ENCODE measurements at places on chromosomes 3 and 15. TPM values are rescaled to one million over a fixed set of nuclear protein-coding genes. Genes with fewer than 3 reads are reported as not detected.

Gene APBA2
- 0.19 TPM for total RNA-seq

DNA sequence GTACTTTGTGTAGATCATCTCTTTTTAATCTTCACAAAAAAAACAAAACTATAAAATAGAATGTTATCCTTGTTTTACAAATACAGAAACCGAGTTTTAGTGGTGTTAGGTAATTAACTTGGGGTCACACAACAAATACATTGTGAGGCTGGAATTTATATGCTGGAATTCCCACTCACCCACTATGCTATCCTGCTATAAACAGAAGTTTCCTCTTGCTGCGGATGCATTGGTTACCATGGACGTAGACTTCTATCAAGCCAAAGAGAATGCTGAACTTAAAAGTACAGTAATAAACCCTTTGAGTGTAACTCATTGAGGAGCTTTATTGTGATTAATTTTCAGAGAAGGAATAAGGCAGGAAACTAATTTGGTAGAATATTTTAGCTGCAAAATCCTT lies 9.2 kb downstream of the SNAP23 start:
- no peak for DNase-seq

DNA sequence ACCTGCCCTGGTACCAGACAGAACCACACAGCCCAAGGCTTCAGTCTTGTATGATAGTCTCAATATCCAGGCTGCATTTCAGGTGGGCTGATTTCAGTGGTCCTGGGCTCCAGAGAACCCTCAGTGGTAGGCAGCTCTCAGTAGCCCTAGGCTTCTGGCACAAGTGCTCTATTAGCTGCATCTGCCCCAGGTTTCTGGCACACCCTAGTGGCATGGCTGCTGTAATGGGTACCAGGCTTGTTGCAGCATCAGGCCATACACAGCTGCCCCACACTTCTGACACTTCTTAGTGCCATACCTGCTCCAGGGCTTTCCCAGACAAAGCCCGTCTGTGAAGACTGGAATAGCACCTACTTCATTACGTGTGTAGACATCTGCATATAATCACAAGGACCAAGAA lies 1062.2 kb upstream of the EPHA6 start:
- DNase-seq, result no peak

- no peak for DNase-seq
Observed at GRCh38 chr3:8581806-8582445, 62.7 kb downstream of the SSUH2 start.

Gene FAM219B
- 78.0 TPM for total RNA-seq

- no peak for DNase-seq
Observed at GRCh38 chr3:77414881-77415280, 375.0 kb downstream of the ROBO2 start.

- no peak for DNase-seq
Observed at GRCh38 chr15:88090481-88091011, 166.0 kb downstream of the NTRK3 start.

Gene GCSAM
- not detected for total RNA-seq

DNA sequence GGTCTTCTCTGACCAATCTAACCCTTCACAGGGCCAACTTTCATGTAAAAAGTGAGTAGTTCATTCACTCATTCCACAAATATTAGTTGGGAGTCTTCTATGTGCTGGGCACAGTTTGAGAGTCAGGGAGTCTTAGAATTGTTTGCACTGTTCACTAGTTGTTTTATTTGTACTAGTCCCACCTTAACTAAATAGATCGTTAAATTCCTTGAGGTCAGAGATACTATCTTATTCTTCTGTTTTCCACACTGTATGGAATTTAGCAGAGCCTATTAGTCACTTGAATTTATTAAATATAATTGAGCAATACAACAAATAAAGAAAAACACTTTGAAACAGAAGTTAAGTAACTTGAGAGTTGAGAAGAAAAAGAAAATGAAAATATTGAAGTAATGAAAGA lies 40.8 kb upstream of the SPTSSB start:
- no peak for DNase-seq

DNA sequence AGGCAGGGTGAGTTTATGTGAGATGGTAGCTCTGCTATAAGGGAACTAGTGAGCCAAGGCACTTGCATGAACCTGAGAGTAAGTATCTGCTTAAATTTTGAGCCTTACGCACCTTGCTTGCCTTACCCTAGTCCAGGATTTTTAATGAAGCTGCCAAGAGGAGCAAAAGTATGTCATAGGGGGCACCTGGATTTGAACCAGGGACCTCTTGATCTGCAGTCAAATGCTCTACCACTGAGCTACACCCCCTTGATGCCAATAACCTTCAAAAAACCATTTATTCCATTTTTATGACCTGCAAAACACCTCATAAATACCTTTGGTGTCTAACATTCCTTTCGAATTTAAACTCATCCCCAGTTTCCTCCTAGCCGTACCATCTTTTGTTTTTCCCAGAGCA lies 88.3 kb upstream of the ACP3 start:
- no peak for DNase-seq

DNA sequence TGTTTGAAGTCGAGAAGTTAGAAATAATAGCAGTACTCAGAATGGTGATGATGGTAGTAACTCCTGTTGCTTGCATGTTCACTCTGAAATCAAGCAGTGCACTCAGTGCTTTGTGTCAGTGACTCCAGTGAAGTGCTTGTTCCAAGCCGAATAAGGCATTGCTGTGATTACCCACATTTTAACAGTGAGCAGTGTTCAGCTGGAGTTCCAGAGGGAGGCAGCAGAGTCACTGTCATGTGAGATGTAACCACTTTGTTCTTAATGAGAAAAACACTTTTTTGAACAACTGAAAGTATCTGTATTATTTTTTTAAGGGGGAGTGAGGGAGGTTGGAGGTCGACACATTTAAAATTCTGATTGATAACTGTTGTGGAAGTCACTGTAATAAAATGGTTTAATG lies 3.7 kb downstream of the MDFIC2 start:
- DNase-seq, result no peak

GRCh38 chr3:89380016-89380415 lies 272.6 kb downstream of the EPHA3 start:
- no peak for DNase-seq

DNA sequence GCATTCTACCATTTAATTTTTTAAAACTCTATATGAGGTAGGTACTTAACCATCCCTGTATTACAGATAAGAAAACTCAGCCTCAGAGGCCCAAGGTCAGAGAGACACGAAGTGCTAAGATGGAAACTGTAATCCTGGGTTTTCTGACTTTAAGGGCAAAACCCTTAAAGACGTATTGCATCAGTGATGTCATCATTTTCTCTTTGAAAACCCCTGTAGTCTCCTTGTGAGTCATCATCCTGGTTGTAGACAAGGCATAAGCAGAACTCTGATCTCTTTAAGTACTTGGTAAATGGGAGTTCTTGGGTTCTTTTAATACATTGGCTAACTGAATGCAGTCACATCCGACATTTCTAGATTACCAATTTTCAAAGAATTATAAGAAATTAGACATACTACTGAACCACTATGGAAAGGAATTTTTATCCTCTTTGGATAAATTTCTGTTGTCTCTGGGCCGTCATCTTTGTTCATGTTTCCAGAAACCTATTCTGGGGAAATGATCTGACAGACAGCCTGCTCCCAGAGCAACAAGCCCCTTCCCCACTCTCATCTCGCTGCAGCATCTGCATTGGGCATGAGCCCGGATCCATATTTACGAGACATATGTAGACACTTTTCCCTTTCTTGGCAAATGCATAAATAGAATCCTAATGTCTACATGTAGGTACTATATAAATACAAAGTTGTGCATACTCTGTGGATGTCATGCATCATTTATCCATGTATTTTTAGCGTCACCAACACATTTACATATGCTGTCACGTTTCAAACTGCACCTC lies 48.7 kb upstream of the MDFIC2 start:
- no peak for DNase-seq

- DNase-seq, result no peak
Observed at GRCh38 chr15:29442532-29442931, 172.9 kb upstream of the NSMCE3 start.

- no peak for DNase-seq
Observed at GRCh38 chr15:75508840-75509532, 57.5 kb upstream of the SIN3A start.

Gene THAP10
- 1.6 TPM for total RNA-seq

DNA sequence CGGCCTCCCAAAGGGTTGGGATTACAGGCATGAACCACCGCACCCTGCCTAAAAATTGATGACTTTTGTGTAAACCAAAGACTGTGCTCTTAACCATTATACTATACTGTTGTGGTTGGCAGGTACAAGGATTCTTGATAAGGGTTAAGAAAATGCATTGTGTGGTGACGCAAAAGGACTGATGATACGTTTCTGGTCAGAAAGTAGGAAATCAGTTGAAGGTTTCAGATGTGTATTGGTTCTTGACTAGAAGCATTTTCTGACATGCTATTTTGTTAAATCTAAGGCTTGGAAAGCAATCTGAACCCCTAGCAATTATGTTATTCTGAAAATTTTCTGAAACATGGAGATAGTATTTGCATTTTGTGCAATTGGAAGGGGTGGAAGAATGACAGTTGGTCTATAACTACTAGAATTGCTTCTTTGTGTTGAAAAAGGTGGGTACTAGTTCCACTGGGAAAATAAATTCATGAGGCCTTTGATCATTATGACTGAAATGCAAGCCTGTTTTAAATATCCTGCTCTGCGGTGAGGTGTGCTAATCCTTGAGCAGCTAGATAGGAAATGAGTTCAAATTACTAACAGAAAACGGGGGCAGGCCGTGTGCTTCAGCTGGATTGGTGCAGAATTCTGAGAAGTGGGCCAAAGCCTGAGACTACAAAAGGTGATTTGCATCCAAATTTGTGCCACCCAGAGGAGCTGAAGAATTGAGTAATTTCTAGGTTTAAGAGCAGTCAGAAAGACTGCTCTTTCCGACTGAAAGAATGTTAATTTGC lies 66.0 kb upstream of the LRRFIP2 start:
- no peak for DNase-seq

- DNase-seq, result no peak
Observed at GRCh38 chr3:156184156-156184555, 63.8 kb downstream of the KCNAB1 start.

Gene EFCC1
- total RNA-seq, result 1.0 TPM

Gene THRB
- total RNA-seq, result 34.8 TPM

- DNase-seq, result no peak
Observed at GRCh38 chr3:188673646-188674186, 498.1 kb upstream of the TPRG1 start.

Gene TMCO5A
- not detected for total RNA-seq

DNA sequence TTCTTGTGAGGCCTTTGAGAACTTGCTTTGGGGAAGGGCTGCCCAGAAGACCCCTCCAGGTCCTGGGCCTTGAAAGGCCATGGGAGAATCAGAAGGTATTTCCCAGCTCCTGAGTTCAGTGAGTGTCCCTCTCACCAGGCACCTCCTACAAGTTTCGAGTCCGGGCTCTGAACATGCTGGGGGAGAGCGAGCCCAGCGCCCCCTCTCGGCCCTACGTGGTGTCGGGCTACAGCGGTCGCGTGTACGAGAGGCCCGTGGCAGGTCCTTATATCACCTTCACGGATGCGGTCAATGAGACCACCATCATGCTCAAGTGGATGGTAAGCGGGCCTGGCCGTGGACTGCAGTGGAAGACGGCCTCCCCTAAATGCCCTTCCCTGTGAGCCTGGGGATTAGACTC lies 68.3 kb downstream of the BOC start:
- no peak for DNase-seq

DNA sequence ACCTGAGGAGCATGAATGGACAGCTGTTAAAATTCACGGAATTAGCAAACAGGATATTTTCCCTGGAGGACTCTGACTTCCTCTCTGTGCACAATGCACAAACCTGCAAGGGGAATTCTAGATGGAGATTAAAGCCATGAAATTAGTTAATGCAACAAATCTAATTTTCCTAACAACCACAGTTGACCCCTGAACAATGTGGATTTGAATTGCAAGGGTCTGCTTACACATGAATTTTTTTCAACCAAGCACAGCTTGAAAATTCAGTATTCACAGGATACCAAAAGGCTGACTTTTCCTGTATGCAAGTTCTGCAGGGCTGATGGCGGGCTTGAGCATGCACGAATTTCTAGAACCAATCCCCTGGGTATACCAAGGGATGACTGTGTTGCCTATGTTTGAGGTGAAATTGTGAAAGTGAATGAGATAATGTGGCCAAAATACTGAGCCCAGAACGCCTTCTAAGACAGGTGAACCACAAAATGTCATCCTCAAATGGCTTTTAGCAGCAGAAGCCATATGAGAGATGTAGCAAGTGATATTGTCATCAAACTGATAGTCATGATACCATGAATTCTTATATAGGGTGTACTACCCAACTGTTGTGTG lies 52.5 kb downstream of the COL8A1 start:
- no peak for DNase-seq
